Activated T-helper 17 cell treated with anti-CD3 and anti-CD28 coated beads, Interleukin-2, amount 50 U/mL, for 72 hours (primary cell): ENCODE measurements at places on chromosomes 2 and 18.

- no peak for ATAC-seq
Observed at GRCh38 chr2:118291251-118291880, 203.1 kb downstream of the INSIG2 start.

- no peak for ATAC-seq
Observed at GRCh38 chr2:120316528-120317179, 29.3 kb upstream of the INHBB start.

- no peak for ATAC-seq
Observed at GRCh38 chr18:22114526-22115321, 54.7 kb upstream of the GATA6 start.

- ATAC-seq: no peak
Observed at GRCh38 chr2:215881582-215881981, 131.8 kb downstream of the MREG start.

DNA sequence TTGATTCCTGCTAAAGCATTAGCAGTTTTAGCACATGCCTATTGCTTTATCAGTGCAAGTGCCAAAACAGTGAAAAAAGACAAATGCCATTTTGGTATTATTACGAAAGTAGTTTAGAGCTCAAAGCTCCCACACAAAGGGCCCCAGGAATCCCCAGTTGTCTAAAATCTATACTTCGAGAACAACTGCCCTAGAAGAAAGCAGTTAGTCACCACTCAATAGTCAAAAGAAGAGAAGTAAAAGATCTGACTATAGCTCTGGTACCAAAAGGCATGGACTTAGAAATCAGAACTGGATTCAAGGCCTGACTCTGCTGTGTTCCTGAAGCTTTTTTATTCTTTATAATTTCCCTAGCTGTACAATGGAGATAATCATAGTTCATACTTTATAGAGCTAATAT lies 21.8 kb downstream of the SCN3A start:
- no peak for ATAC-seq

DNA sequence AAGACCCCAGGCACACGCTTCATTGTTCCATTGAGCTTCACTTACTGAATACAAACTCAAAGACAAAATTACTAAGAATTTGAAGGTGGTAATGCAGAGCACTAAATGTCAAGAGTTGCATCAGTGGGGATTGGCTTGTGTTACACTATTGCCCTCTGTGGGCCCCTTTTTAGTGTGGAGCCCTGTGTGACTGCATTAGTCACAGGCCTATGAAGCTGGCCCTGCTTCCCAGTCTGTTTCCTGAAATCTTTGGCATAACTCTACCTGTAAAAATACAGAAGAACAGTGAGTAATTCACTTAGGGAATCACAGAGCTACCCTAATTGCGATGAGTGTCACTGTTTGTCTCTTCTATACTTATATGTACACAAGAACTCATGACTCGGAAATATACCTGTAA lies 40.0 kb upstream of the STPG4 start:
- no peak for ATAC-seq

DNA sequence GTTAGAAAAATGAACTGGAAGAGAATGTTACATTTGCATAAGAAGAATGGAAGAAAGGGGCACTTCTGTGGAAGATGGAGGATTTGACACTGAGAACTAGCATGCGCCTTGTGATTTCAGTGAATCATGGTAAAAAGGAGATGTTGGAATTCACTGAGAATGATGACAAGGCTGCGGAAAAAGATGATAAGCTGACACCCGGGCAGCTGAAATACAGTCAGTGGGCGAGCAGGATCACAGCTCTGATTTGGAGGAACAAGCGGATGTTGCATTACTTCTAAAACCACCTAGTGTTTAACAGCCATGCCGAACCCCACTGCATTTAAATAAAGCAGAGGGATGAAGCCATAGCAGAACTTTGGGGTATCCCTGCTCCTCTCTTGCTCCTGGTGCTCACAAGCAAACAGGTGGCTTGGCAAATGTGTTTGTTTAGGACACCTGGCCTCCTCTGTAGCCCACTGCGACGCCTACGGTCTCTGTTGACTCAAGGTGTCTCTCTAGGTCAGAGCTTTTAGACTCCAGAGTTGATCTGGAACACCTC lies 134.9 kb downstream of the NDUFA10 start:
- ATAC-seq: no peak

DNA sequence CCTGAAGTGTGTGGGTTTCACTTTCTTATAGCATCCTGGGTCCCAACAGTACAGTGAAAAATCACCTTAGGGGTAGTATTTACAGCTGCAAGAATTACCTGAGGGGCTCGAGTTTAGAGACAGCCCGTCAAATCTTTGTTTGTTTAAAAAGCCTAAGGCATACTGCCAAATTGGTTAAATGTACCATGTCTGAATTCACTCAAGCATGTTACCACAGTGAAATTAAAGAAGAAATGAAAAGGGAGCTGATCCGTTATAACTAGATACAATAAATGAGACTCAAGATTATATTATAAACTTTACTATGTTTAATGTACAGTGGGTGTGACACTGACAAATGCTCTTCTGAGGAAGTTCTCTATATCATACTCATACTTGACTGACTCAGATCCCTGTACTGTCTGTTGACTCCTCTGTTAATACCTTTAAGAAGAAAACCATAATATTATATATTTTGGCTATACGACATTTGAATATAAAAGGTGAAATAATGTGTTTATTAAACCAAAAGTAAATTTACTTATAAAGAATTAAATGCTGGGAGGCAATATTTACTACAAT lies 107.3 kb downstream of the TMEFF2 start:
- no peak for ATAC-seq

- peak; percentile 90 for ATAC-seq
Observed at GRCh38 chr2:201233192-201233811, 27.0 kb upstream of the CASP8 start.

- ATAC-seq: peak; percentile 10
Observed at GRCh38 chr2:85888020-85888683, 638 bp downstream of the ST3GAL5 start.

DNA sequence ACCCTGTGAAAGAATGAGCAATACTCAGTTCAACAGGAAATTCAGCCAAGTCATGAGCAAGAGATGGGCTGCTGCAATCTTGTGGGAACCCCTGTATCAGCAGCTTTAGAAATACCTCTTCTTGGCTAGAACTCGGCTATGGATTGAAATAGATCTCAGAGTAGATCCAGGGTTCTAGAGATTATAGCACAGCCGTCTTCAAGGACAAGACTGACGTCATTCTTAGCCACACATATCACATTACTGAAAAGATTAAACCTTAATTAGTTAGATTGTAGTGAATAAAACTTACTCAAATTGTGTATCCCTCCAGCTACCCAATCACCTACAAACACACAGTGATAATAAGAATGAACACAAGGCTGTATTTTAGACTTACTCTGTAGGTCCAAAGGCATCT lies 776.4 kb downstream of the EPHA4 start:
- no peak for ATAC-seq
